Heart right ventricle (tissue), 16 donors: ENCODE measurements at places on chromosomes 16 and 17. TPM values are rescaled to one million over a fixed set of nuclear protein-coding genes. Genes with fewer than 3 reads are reported as not detected.

- H3K27me3 ChIP-seq: no peaks in the 10 kb centered on the region
- H3K4me3 ChIP-seq: no peak overlapping the region
- DNase-seq: no peak
- H3K27ac ChIP-seq: no peak overlapping the region
Measured at GRCh38 chr17:60989379-60989778, 311.7 kb downstream of the BCAS3 start.

DNA sequence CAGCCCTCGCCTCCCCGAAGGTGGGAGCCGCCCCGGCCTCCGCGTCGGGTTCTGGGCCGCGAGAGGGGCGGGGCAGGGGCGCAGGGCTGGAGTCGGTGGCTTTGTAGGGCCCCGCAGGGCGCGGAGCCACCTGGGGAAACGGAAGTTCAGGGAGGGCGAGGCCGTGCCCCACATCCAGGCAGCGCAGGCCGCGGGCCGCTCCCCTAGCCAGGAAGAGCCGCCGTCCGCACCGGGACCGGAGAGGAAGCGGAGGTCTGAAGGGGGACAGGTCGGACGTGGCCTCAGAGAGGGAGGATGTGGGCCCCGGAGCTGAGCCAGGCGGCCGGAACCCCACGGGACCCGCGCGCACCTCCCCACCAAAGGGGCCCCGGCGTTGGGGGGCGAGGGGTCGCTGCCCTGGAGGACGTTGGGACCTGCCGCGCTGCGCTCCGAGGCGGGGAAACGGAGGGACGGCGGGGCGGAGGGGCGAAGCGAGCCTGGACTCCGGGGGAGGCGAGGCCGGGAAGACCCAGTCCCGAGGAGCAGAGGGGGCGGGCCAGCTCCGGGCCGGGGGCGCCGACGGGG is 482 bp upstream of the SLC16A3 start:
- peak overlapping the region; percentile 92 for H3K27ac ChIP-seq
- H3K4me3 ChIP-seq: peak overlapping the region; percentile 53
- H3K4me1 ChIP-seq: peaks cover 69% of the 10 kb centered on the region

RAC3 gene
- 1.1 TPM for total RNA-seq

- H3K4me3 ChIP-seq: no peak overlapping the region
- no peaks in the 10 kb centered on the region for H3K36me3 ChIP-seq
- no peaks in the 10 kb centered on the region for H3K27me3 ChIP-seq
- no peak for DNase-seq
- no peaks in the 10 kb centered on the region for H3K4me1 ChIP-seq
- no peak overlapping the region for H3K27ac ChIP-seq
Measured at GRCh38 chr16:54381601-54382313, 95.2 kb upstream of the IRX3 start.

- H3K27me3 ChIP-seq: no peaks in the 10 kb centered on the region
- no peaks in the 10 kb centered on the region for H3K36me3 ChIP-seq
- no peak overlapping the region for H3K4me3 ChIP-seq
- no peaks in the 10 kb centered on the region for H3K4me1 ChIP-seq
Measured at GRCh38 chr17:52895272-52895671, 736.8 kb upstream of the CA10 start.

TMEM204 gene
- 10.7 TPM for total RNA-seq

GRCh38 chr17:75553295-75554110 is 28.0 kb downstream of the LLGL2 start:
- H3K27me3 ChIP-seq: no peaks in the 10 kb centered on the region
- peaks cover 23% of the 10 kb centered on the region for H3K4me1 ChIP-seq
- DNase-seq: no peak

GFAP gene
- total RNA-seq: 7.7 TPM

YBX2 gene
- 0.68 TPM for total RNA-seq

GRCh38 chr17:58040386-58040785 is 33.3 kb upstream of the SRSF1 start:
- H3K4me1 ChIP-seq: no peaks in the 10 kb centered on the region
- no peak for DNase-seq
- no peak overlapping the region for H3K4me3 ChIP-seq
- H3K27ac ChIP-seq: no peak overlapping the region
- H3K36me3 ChIP-seq: no peaks in the 10 kb centered on the region

DNA sequence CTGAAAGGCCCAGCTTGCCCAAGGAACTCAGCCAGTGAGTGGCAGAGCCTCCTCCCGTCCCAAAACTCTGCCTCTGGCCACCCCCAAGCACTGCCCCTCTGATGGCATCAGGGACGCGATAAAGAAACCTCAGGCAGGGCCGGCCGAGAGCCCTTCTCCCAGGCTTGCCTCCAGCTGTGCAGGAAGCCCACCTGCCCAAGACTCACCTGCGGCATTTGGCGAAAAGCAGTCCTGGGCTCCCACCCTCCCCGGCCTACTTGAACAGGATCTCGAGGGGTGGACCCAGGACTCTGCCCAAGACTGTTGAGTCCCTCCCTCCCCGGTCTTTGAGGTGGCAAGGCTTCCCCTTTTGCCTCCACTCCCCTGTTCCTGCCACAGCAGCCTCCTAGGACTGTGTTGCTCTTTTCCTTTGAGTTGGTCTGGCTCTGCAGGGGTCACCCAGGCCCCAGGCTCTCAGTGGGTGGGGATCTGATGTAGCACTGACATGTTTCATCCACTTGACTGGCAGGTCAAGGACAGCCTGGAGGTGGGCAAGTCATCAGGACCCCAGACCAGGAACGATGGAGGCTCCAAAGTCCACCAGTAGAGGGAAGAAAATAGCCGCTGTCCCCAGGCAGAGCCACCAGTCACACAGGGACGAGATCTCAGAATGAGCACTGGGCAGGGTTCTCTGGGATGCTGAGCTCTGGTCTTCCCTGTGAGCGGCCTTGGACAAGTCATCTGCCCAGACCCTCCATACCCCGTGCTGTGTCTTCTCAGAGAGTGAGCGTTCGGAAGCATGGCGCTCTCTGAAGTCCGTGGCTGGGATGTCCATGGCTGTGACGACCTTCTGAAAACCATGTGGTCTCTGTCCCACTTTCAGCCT is 111.0 kb upstream of the TNRC6C start:
- no peak overlapping the region for H3K4me3 ChIP-seq
- no peak overlapping the region for H3K27ac ChIP-seq
- DNase-seq: no peak
- peaks cover 28% of the 10 kb centered on the region for H3K4me1 ChIP-seq

GRCh38 chr16:10828851-10829366 is 10.3 kb upstream of the TVP23A start:
- peak overlapping the region; percentile 1 for H3K4me3 ChIP-seq
- peaks cover 33% of the 10 kb centered on the region for H3K4me1 ChIP-seq
- DNase-seq: peak; percentile 93
- no peaks in the 10 kb centered on the region for H3K27me3 ChIP-seq

CHAD gene
- not detected for total RNA-seq

GRCh38 chr16:51900221-51900780 is 646.6 kb downstream of the TOX3 start:
- no peak overlapping the region for H3K4me3 ChIP-seq
- H3K27ac ChIP-seq: no peak overlapping the region
- no peaks in the 10 kb centered on the region for H3K27me3 ChIP-seq
- no peaks in the 10 kb centered on the region for H3K36me3 ChIP-seq

DNA sequence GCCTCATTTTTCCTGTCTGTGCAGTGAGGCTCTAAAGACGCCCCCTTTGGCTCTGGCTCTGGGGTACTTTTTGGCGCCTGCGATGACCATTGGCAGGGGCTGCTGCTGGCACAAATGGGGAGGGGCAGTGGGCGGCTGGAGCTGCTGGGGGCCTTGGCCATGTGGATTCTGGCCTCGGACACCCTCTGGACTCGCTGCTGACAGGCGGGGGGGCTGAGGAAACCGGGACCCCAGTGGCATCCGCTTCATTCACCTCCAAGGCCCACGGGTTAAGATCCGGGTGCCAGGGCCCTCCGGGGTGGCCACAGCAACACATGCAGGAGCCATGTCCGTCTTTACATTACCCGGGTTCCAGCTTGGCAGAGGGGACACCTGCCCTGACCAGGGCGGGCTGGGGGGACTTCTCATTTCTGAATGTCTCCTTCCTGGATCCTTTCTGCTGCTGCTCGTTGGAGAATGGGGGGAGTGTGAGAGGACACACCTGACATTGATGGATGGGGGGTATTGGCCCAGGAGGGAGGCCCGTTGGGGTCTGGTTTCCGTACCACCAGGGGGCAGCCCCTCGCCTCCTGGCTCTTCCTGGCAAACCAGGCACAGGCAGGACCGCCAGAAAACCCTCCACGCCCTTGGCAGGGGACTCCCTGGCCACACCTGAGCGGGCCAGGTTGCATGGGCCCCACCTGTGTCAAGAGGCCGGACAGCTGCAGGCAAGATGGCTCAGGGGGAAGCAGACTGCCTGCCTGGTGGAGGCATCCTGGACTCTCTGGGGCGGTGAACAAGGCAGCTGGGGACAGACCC is 21.8 kb downstream of the GSE1 start:
- H3K27ac ChIP-seq: no peak overlapping the region
- peaks cover 34% of the 10 kb centered on the region for H3K4me1 ChIP-seq
- H3K4me3 ChIP-seq: no peak overlapping the region
- H3K27me3 ChIP-seq: no peaks in the 10 kb centered on the region

KIF19 gene
- 1.2 TPM for total RNA-seq

KRTAP4-3 gene
- total RNA-seq: not detected

DOC2B gene
- 7.8 TPM for total RNA-seq

MYH2 gene
- total RNA-seq: 0.05 TPM

GRCh38 chr16:88088161-88088581 is 136.9 kb downstream of the BANP start:
- no peak for DNase-seq
- no peak overlapping the region for H3K27ac ChIP-seq
- no peak overlapping the region for H3K4me3 ChIP-seq
- H3K27me3 ChIP-seq: no peaks in the 10 kb centered on the region
- peaks cover 17% of the 10 kb centered on the region for H3K4me1 ChIP-seq

GRCh38 chr16:65415460-65415859 is 293.6 kb upstream of the CDH11 start:
- DNase-seq: no peak
- no peaks in the 10 kb centered on the region for H3K36me3 ChIP-seq
- H3K4me1 ChIP-seq: no peaks in the 10 kb centered on the region
- H3K4me3 ChIP-seq: no peak overlapping the region
- no peak overlapping the region for H3K27ac ChIP-seq
- H3K27me3 ChIP-seq: no peaks in the 10 kb centered on the region

DNA sequence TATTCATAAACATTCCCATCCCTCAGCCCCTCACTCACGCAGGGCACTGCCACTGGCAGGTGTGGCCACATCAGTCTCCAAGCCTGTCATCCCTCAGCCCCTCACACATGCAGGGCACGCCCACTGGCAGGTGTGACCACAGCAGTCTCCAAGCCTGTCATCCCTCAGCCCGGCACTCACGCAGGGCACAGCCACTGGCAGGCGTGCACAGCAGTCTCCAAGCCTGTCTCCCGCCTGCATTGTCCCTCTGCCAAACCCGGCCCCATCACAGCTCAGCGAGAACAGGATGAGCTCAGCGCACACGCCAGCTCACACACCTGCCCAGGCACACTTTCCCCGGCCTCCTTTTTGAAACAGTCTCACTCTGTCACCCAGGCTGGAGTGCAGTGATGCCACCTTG is 11.4 kb upstream of the KREMEN2 start:
- no peak overlapping the region for H3K27ac ChIP-seq
- H3K27me3 ChIP-seq: peaks cover 26% of the 10 kb centered on the region
- no peaks in the 10 kb centered on the region for H3K4me1 ChIP-seq
- peaks cover 17% of the 10 kb centered on the region for H3K36me3 ChIP-seq
- H3K4me3 ChIP-seq: no peak overlapping the region

DNA sequence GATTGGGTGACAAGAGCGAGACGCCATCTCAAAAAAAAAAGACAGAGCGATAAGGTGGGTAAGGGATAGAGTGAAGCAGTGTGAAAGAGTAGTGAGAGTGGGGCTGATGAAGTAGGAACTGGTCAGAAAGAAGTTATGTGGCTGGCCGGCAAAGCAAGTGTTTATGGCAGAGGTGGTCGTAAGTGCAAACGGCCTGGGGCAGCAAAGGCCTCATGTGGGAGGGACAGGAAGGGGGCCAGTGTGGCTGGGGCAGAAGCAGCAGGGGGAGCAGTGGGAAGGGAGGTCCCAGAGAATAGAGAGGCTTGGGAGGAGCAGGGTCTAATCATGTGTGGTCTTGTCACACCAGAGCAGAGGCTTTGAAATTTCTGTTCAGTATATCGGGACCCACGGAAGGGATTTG is 186.2 kb downstream of the HS3ST3B1 start:
- no peak overlapping the region for H3K27ac ChIP-seq
- DNase-seq: no peak
- no peaks in the 10 kb centered on the region for H3K36me3 ChIP-seq
- no peak overlapping the region for H3K4me3 ChIP-seq

RNF112 gene
- total RNA-seq: 0.64 TPM

DNA sequence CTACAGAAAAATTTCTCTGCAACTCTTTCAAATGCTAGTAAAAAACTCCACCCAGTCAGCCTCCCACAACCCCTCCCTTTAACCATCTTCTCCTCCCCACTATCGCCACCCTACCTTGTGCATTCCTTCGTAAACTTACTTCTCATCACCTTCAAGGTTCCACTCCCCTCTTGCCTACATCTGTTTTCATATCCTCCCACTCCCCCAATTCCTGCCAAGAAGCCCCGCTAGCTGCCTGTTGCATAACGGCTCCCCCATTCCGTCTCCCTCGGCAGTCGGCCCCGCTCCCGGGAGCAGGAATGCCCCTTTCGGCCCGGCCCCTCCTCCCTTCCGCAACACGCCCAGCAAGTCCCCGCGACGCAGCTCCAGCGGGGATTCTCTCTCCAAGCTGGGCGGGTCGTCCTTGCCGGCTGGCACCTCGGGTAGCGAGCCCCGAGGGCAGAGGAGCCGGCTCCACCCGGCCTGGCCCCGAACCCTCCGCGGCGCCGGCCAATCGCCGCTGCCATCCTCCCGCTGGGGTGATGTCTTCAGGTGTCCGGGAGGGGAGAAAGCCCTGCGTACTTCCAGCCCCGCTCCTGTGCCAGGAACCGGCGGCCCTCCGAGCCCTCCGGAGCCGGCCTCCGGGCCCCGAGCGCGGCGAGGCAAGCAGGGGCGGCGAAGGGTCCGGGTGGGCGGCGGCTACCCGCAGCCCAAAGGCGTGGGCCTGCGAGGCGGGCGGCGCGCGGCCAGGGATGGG is 1.5 kb downstream of the PHLPP2 start:
- peak; percentile 65 for DNase-seq
- H3K4me1 ChIP-seq: peaks cover 37% of the 10 kb centered on the region
- H3K36me3 ChIP-seq: no peaks in the 10 kb centered on the region
- H3K4me3 ChIP-seq: peak overlapping the region; percentile 87

ARSG gene
- total RNA-seq: 4.2 TPM

DNA sequence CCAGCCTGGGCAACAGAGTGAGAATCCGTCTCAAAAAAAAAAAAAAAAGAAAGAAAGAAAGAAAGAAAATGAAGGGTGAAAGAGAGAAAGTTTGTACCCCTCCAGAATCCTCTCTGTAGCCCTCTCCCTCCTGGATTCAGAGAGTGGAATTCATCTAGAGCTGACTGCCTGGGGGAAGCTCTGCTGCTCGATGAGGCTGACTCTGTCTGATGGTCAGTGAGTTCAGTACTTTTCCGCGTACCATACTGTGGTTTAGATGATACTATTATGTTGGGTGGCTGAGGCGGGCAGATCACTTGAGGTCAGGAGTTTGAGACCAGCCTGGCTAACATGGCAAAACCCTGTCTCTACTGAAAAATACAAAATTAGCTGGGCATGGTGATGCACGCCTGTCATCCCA is 14.8 kb downstream of the TMEM94 start:
- no peak for DNase-seq
- H3K4me3 ChIP-seq: no peak overlapping the region
- H3K4me1 ChIP-seq: peaks cover 32% of the 10 kb centered on the region
- H3K27ac ChIP-seq: no peak overlapping the region

DNASE1L2 gene
- total RNA-seq: 0.44 TPM

LYRM1 gene
- 39.5 TPM for total RNA-seq
